ENCODE measurements at places on chromosomes 2 and 18.

DNA sequence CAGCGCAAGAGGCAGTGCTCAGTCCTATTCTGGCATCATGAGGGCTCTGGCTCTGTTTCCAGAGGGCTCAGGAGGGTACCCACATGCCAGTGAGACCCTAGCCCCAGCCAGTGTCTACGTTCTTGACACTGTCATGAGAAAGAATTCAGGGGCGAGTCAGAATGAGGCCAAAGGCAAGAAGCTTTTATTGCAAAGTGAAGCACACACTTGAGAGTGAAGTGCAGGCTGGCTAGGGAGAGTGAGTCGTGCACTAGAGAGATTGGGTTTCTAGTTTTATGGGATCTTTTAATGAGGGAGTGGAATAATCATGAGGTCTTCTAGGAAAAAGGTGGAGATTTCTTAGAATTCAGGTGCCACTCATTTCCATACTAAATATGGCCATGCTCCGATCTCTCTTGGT is 164.1 kb downstream of the DCDC2C start:
- DNase-seq, result no peak

DNA sequence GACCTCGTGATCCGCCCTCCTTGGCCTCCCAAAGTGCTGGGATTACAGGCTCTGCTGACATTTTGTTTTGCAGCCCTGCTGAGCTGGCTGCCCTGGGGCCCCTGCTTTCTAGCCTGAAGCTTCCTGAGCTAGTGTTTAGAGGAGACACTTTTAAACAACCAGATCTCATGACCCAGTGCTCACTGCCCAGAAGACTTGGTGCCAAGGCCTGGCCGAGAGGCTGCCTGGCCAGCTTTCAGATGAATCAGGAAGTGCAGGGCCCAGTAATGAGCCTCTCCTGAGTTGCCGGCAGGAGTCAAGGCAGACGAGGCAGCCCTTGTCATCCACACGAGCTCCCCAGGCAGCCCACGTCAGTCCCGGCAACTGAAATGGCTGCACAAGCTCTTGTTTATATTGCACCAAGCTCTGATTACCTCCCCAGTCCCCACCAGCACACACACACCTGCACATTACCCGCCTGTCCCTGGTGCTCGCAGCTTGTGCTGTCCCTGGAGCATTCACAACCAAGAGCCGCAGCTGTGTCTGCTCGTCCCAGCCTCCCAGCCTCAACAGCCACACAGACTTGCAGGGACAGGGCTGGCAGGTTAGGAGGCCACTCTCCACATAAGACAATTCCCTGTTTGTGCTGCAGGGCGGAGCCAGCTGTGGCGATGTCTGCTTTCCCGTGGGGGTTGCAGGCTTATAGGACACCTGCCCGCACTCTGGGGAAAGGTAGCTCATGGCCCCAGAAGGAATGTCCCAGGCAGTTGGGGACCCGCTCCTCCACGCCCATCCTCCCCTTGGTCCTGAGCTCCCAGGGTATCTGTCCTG is 331.2 kb upstream of the MYT1L start:
- DNase-seq, result peak; percentile 41

DNA sequence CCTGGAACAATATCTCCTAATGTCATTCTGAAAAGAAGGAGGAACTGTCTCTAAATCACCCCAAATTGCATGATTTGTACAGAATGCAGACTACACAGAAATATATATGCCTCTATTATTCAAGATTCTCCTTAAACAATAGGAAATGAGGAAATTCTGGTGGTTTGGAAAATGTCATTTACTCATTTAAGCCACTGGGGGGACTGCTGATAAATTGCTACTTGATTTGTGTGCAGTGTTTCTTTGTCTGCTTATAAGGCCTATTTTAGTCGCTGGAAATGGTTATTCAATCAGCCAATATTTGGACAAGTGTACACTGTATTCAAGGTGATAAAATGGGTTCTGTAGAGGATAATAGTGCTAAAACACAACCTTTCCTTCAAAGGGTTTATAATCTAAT is 801.9 kb upstream of the CELF4 start:
- no peak for DNase-seq

DNA sequence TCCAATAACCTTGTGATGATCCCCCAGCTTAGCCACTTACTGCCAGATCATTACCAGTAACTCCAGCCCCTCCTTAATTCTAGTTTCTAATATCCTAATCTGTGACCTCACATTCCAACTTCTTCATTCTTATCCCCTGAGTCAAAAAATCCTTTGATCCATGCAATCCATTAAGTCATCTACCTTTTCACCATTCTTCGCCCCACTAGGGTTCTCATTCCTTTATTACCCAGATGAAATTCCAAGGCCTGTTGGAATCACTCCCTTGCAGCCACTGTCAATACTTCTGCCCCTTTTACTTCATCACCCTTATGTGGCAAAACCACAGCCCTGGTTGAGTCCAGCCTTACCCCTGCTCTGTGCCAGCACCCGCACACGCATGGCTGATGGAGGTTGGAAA is 20.3 kb upstream of the IL36G start:
- DNase-seq, result no peak

DNA sequence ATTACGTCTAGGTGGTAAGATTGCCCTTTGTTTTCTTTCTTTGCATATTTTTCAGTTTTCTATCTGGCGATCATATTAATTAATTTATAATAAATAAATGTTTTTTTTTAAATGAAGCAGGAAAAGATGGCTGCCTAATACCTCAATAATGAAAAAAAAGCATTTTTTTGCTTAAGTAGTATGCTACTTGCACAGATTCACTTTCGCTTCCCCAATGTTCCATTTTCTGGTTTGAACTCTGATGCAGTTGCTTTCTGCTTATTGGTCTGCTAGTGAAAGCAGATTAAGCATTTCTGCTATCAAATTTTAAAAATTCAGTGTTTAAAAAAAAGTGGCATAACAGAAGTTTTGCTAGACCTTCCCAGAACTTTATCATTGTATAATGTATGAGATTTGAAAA is 11.9 kb upstream of the TMEM182 start:
- no peak for DNase-seq

DNA sequence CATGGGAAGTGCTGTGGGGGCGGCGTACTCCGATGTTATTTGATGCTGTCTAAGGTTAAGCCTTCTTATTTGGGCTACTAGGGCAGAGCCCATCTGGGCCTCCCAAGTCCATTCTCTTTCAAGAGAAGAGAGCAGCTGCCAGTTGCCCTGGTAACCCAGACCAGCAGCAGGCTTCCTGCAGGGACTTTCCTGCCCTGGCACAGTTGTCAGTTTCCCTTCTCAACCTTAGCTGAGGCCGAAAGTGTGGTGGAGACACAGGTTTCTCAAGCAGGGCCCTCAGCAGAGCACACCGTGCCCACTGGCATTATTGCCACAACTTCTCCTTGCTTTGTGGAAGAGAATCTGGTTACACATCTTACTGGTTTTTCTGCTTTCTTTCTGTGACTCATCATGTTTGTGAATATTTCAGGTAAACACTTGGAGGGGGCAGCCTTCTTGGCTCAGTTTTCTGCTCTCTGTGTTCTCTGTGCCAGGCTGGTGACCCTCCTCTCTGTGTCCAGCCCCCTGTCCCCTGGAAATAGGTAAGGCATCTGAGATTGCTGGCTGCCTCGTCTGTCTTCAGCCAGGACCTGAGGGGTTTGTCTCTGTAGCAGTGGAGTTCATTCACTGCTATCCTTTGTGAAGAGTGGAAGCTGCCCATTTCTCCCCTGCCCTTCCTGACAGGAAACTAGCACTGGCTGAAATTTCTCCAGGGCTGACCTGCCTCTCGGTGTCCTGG is 111.0 kb downstream of the B3GNT2 start:
- DNase-seq, result no peak

- no peak for DNase-seq
Measured at GRCh38 chr2:86195808-86196387, 636 bp upstream of the IMMT start.

GRCh38 chr2:119231975-119232665 is 8.5 kb downstream of the STEAP3 start:
- no peak for DNase-seq

DNA sequence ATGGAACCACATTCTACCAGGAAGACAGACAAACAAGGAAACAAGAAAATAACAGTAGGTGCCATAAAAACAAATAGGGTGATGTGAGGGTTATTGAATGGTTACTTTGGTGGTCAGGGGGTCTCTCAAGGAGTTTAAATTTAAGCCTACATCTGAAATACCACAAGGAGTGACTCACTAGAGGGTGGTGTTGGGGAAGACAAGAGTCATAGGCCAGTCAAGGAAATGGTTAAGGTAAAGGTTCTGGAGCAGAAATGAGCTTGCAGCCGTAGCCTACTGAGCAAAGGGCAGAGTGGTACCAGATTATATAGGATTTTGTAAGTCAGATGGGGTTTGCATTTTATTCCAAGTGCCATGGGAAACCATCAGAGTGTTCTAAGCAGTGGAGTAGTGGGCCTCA is 135.6 kb upstream of the DAPL1 start:
- DNase-seq, result no peak

GRCh38 chr2:159758239-159758638 is 39.8 kb downstream of the CD302 start:
- no peak for DNase-seq

DNA sequence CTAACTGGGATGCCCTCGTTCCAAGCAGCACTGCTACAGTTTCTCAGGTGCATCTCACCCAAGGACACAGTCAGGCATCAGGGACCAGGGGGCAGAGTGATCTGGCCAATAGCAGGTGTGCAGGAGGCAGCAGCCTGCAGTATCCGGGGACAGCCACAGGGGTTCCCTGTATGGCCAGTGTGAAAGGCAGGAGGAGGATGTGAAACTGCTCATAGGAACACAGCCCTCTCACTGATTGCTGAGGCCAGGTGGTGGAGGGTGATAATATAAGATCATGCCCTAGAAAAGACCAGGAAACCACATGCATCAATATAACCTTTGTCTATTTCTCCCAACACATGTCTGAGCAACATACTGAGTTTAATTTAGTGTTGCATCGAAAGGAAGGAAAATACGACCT is 112.7 kb upstream of the TACR1 start:
- peak; percentile 43 for DNase-seq

DNA sequence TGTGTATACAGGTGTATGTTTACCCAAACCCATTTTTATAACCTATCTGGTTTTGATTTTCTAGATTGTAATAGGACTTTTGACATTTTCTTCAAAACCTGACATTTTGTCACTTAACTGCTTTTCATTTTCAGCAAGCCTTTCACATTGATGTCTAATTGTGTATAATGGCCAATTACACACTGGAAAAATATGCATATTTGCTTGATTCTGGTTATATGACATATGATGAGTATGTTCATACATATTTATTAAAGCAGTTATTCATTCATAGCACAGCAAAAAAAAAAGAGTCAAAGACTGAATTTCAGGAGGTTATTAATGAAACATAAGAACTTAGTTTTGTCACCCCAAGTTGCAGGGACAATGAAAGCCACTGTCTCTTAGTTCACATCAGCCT is 307.7 kb upstream of the TNP1 start:
- DNase-seq, result no peak

DNA sequence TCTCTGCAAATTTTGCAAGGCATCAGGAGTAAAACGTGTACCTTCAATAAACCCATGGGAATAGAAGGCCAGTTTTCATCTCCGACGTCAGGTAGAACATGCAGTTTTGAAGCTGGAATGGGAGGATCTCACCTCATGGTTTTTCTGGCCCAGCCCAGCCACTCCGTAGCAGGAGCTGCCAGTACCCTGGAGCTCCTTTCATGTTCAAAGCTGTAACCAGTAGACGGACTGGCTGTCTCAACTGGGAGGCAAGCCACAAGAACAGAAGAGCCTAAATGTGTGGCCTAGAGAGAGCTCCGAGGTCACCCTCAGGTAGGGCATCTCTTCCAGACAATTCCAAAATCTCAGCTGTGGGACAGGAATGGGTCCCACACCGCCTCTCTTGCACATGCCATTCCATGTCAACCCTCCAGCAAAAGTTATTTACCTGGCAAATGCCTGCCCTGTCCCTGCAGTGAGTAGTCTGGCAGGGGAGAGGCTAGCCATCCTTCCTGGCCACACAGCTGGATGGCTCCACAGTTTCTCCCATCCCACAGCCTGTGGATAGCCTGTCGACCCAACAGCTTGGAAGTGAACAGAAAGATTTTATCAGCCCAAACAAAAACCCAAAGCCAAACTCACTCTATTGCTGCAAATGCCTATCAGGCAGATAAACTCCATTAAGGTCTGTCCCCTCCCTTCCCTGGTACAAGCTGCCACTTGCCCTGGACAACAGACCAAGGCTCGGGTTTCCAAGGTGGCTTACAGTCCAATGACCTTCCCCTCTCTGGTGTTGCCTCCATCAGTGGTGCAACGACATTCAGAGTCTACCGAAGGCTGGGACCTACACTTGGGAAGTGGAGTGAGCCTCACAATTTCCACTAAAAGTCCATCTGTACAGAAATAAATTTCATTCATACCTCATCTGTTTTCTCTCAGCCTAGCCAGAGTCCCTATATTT is 27.8 kb downstream of the CRACDL start:
- peak; percentile 11 for DNase-seq

DNA sequence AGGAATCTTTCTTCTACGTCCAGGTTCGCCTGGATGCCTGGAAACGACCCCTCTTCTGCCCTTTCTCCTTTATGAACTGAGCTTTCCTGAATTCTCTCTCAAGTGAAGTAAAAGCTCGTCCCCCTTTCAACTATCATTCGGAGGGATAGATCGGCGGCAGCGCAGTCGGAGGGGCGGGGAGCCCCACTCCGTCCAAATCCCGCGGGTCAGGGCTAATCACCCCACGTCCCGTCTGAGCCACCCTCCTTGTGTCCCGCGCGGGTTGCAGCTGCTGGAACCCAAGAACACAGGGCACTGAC is 367 bp downstream of the FBXO48 start:
- DNase-seq, result no peak

DNA sequence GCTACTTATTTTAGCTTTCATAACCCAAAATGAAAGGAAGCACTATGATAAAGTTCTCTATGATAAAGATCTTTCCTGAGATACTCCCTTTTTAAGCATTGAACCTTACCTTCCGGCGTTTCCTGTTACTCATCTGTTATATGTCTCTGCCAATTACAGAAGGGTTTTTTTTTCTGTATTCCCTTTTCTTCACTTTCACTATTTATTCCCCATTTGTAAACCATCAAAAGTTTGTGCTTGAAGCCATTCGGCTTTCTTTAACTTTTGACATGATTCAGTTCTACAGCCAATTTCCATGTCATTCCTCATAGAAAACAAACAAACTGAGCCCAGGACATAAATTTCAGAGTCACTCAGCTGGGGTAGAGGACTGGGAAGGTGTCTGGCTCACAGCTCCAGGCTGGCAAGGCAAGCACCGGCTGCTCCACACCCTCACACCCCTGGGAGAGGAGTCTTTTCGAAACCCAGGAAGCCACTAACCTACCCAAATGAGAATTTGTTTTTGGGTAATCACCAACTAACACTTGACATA is 429.4 kb upstream of the TRIB2 start:
- no peak for DNase-seq
